Fibroblast of skin of right biceps (primary cell): ENCODE measurements at places on chromosomes 6 and 20.

GRCh38 chr6:25050356-25050755 lies 114.6 kb upstream of the RIPOR2 start:
- DNase-seq, result peak; percentile 92

GRCh38 chr20:17077030-17077429 lies 149.8 kb upstream of the PCSK2 start:
- no peak for DNase-seq

- DNase-seq, result no peak
Observed at GRCh38 chr6:3321042-3321441, 62.3 kb downstream of the PSMG4 start.

GRCh38 chr6:71393981-71394432 lies 105.4 kb downstream of the OGFRL1 start:
- DNase-seq, result peak; percentile 74

GRCh38 chr20:54629632-54630031 lies 154.2 kb downstream of the DOK5 start:
- DNase-seq, result no peak

DNA sequence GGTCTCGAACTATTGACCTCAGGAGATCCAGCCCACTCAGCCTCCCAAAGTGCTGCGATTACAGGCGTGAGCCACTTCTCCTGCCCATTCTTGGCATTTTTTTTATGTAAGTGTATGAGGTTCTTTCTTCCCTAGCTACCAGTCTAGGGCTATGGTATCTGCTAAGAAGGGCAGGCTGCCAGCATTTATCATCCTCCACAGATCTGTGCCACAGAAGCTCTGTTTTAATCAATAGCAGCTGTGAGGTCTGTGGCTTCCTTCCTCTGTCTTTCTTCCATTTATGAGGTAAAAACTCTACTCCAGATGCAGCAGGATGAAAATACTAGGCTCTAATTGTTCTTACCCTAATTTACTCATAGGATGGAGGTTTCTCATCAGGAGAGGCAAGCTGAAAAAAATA lies 1382.4 kb upstream of the ADGRB3 start:
- peak; percentile 50 for DNase-seq

DNA sequence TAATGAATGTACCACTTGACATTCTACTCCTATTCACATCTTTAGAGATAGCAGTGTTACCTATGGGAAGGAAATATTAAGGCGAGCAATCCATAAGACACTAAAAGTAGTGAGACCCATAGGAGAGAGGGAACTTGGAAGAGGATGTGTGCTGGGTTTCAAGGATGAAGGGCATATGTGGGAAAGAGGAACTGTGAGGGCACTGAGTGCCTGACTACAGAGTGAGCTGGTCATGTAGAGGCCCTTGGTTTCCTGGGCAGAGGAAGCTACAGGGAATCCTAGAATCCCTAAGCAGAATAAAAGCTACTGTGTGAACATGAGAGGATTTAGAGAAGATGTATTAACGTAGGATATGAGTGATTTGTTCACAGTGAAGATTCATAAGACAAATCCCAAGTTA lies 262.8 kb downstream of the FARS2 start:
- DNase-seq, result no peak

DNA sequence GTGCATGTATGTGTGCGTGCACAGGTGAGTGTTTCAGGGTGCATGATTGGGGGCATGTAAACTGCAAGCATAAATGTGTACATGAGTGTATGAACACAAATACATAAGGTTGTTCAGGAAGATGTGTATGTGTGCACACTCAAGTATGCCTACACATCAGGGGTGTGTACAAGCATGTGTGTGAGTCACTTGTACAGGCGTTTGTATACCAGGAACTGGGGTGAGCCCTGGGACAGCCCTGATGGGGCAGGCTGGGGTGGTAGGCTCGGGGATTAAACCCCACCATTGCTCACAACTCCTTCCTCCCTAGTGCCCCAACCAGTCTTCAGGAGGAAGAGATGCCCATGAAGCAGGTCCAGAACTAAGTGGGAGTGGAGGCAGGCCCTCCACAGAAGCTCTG lies 4.3 kb downstream of the CRIP3 start:
- DNase-seq, result no peak

GRCh38 chr6:158413814-158414565 lies 101.7 kb downstream of the TULP4 start:
- DNase-seq, result no peak

DNA sequence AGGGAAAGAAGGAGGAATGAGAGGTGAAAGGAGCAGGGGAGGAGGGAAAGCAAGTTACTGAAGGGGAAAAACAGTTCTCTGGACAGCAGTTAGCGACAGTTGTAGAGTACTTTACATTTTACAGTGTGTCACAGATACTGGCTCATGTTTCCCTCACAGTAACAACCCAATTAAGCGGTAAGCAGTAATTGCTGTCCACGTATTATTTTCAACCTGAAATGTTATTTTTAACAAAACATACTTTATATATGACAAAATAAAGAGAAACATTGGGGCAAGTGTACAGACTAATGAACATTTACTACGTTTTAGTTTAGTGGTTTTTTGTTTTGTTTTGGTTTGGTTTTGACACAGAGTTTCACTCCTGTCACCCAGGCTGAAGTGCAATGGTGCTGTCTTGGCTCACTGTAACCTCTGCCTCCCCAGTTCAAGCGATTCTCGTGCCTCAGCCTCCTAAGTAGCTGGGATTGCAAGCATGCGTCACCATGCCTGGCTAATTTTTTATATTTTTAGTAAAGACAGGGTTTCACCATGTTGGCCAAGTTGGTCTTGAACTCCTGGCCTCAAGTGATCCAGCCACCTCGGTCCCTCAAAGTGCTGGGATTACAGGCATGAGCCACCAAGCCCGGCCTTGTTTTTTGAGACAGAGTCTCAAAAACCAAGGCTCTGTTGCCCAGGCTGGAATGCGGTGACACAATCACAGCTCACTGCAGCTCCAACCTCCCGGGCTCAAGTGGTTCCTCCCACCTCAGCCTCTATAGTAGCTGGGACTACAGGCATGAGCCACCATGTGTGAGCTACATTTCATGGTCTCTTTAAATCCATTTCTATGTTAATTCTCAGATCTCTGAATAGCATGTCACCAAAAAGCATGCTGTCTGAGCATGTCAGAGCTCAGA lies 22.6 kb upstream of the BTN3A2 start:
- DNase-seq, result peak; percentile 76

GRCh38 chr6:163459536-163459935 lies 45.0 kb downstream of the QKI start:
- DNase-seq, result peak; percentile 26

DNA sequence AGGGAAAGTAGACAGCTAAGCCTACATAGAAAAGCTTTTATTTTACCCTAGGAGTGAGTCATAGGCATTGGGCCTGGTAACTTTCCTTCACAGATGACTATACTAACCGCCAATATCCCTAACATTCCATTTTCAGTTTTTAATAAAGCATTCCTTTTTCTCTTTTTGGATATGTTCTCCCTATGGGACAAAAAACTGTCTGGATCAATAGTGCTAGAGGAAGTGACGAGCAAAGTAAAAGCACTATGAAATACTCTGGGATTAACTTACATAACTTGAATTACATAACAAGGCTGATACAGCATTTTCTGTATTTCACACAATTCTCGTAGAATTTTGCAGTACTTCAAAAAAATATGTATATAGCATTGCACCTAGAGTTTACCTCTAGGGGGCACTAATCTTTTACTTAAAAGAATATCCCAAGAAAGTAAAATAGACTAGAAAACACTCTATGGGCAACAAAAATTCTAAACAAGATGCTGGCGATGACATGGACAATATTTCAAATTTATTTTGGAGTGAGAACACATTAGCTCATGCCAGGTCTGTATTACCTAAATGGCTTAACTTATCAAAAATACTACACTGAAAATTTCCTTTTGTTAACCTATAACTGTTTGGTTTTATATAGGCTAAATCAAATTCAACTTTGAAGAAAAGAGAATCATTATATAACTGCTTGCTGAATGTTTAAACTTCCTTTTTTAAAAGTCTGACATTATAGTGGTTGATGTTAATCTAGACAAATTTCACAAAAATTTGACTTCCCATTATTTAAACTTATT lies 66.3 kb upstream of the DST start:
- DNase-seq, result peak; percentile 71

- no peak for DNase-seq
Observed at GRCh38 chr6:25083784-25084507, 148.2 kb upstream of the RIPOR2 start.

DNA sequence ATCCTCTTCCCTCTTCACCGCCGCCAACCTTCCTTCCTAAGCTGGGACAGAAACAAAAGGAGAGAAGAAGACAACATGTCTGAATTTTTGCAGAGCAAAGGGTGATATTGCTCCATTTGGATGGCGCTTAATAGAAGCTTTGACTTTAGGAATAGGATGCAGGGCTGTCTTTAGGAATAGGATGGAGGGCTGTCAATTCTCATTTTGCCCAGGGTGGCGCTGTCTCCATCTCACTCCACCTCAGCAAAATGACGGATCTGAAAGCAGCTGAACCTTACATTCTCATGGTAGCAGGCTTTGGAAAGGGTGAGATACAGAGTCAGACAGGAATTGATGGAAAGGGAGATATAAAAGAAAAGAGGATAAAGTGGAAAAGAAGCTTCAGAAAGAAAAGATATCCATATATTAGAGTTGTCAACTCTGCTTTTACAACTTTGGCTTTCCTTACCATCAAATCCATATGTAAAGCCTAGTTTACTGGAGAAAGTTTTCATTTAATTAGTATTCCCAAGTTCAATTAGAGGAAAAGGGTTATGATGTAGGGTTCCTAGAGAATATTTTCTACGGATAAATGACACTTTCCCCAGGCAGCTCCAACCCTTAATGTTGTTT lies 2.4 kb downstream of the MTCL3 start:
- DNase-seq, result peak; percentile 62

DNA sequence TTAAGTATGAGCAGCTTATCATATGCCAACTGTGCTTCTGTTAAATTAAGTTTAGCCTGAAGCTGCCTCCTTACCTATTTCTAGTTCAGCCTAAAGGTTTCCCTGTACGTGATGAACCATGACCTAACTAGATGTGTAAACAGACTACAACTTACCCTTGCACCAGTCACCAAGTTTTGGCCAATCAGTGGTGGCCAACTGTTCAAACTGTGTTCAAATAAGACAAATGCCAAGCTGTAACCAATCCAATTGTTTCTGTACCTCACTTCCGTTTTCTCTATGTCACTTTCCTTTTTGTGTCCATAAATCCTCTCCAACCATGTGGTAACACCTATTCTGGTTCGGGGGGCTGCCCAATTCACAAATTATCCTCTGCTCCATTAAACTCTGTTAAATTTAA lies 6.0 kb upstream of the SLC2A10 start:
- no peak for DNase-seq

DNA sequence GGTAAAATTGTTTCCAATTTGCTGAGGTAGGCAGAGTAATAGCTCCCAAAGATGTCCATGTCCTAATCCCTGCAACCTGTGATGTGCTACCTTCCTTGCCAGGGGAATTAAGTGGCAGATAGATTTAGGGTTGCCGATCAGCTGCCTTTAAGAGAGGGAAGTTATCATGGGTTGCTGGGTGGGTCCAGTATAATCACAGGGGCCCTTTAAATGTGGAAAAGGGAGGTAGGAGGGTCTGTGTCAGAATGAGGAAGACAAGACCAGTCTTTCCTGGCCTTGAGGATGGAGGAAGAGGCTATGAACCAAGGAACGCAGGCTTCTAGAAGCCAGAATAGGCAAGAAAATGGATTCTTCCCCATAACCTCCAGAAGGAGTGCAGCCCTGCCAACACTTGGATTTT lies 50.7 kb downstream of the CTCFL start:
- DNase-seq, result no peak

DNA sequence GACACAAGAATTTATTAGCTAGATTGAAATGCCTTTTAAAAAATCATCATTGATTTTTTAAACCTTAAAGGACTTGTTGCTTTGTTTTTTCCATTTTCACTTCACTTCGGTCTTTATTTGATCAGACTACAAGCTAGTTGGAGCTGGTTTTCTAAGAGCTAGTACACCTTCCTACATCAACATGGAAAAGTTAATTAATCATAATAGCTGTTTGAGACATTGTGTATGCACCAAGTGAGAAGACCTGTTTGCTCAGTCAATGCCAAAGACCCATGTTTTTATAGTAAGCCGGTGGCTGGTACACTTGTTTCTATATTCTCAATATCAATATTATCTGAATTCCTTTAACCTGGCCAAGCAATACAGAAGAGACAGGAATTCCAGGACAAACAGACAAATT lies 310.2 kb upstream of the SGK1 start:
- no peak for DNase-seq

- no peak for DNase-seq
Observed at GRCh38 chr6:96923871-96924493, 546 bp upstream of the KLHL32 start.

GRCh38 chr6:154112181-154112809 lies 73.3 kb downstream of the OPRM1 start:
- DNase-seq, result peak; percentile 3

DNA sequence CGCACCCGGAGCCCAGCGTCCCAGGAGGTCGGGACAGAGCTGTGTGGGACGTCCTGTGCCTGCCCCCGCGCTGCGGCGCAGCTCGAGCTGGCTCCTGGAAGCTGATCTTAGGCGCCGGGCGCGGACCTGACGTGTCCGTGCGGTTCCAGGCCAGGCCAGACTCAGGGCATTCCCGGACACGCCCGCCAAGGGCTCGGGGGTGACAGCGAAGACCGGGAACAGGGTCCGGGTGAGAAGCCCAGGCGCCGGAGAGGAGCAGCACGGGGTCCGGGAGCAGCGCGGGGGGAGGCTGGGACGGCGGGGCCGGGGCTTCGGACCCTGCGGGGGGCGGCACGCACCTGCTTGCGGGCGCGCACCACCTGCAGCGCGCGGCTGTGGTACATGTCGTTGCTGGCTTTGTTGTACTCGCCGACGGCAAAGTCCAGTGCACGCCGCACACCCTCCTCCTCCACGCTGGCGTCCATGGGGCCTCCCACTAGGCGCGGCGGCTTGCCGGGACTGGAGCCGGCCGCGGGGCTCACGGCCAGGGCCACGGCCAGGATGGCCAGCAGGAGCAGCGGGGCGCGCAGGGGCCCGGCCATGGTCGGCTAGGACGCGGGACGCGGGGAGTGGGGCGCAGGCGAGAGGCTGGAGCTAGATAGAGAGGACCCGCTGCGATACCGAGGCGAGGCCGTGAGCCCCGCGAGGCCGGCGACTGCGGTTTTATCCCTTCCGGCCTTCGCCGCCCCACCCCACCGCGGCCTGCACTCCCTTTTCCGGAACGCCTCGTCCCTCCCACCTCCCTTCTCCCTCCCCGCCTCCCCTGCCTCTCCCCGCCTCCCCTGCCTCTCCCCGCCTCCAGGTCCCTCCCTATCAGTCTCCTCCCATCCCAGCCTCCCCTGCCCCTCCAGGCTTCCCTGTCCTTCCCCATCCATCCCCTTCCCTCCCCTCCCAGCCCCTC lies at the start of gene CST3:
Gene CST3, minus strand, starts transcription at position 674 of the 940 bp plus-strand sequence. Its CDS starts 93 bp downstream, at position 581.
- peak; percentile 82 for DNase-seq

- no peak for DNase-seq
Observed at GRCh38 chr20:59771506-59772372, 161.7 kb downstream of the SYCP2 start.
